Esophagus squamous epithelium (tissue), 5 donors: ENCODE measurements at places on chromosomes 5 and 9.

- H3K27me3 ChIP-seq = no peaks in the 10 kb centered on the region
- no peak for DNase-seq
- H3K4me1 ChIP-seq = no peaks in the 10 kb centered on the region
- no peak overlapping the region for H3K4me3 ChIP-seq
- H3K36me3 ChIP-seq = no peaks in the 10 kb centered on the region
Measured at GRCh38 chr9:34558919-34559623, 30.5 kb downstream of the CNTFR start.

DNA sequence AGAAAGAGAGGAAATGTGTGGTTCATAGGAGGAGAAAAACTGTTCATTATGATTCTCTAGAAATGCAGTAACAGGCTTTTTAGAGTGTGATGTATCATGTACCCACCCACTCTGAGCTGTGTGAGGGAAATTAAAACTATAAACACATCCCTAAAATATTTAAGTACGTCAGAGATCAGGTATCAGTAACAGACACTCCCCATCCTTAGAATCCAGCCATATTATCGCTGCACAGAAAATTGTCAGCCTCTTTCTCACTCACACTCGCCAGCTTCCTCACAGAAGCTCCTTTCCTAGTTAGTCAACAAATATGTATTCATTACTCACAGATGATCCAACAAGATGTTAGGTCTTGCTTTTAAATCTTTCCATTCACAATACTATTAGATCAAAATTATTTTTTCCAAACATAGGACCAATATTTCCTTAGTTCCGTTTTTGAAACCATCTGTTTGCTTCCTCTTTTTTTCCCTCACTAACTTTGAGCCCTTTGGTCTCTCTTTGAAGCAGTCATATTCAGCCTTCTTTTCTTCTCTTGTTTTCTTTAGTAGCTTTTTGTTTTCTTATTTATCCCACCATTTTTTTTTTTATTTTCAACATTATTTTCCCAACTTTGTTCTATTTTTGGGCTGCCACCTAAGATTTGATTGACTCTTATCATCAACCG is 13.6 kb upstream of the MAST4 start:
- H3K36me3 ChIP-seq = no peaks in the 10 kb centered on the region
- H3K4me3 ChIP-seq = no peak overlapping the region
- peaks cover 4% of the 10 kb centered on the region for H3K27me3 ChIP-seq
- H3K4me1 ChIP-seq = no peaks in the 10 kb centered on the region
- no peak for DNase-seq

GRCh38 chr5:11704916-11705315 is 199.3 kb downstream of the CTNND2 start:
- H3K27ac ChIP-seq = no peak overlapping the region
- H3K36me3 ChIP-seq = no peaks in the 10 kb centered on the region
- no peak for DNase-seq

- H3K27ac ChIP-seq = peak overlapping the region; percentile 80
- no peak for DNase-seq
- H3K27me3 ChIP-seq = no peaks in the 10 kb centered on the region
- peaks cover 34% of the 10 kb centered on the region for H3K4me1 ChIP-seq
- H3K36me3 ChIP-seq = no peaks in the 10 kb centered on the region
Measured at GRCh38 chr5:65480306-65480865, 1.3 kb downstream of the ADAMTS6 start.

DNA sequence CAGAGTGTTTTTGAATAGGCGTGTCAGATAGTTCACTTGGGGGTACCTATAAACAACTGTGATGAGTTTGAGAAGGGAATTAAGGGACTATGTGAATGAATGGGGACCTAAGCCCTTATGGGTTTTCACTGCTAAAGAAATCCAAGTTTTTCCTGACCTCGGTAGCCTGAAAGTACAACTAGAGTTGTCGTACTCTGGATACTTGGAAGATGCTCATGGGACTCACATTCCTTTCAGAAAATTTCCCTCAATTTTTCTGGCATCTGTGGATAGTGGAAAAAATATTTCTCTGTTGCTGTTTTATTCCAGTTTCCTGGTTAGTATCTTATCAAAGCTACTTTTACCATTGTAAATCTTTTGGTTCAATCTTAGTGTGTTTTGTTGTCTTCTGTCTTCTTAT is 1112.3 kb upstream of the SEMA6A start:
- H3K27me3 ChIP-seq = no peaks in the 10 kb centered on the region
- H3K27ac ChIP-seq = no peak overlapping the region
- H3K4me3 ChIP-seq = no peak overlapping the region
- H3K4me1 ChIP-seq = no peaks in the 10 kb centered on the region
- H3K36me3 ChIP-seq = no peaks in the 10 kb centered on the region

- no peaks in the 10 kb centered on the region for H3K27me3 ChIP-seq
- H3K4me3 ChIP-seq = no peak overlapping the region
- no peak for DNase-seq
- H3K36me3 ChIP-seq = no peaks in the 10 kb centered on the region
Measured at GRCh38 chr5:90932052-90932699, 373.6 kb downstream of the ADGRV1 start.

DNA sequence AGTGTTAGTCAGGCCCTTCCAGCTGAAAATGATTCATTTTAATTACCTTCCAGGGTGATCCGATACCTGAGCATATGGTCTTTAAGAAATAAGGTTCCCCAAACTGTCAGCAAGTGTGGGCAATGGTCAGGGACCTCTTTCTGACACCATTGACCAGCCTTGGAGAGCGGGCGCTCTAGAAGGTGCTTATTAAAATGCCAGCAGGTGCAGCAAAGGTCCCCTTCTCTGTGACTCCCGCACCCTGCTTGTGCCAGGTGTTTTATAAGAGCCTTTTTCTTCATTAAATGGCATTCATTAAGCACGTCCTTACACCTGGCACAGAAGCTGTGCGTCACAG is 85.3 kb downstream of the MVB12B start:
- H3K36me3 ChIP-seq = no peaks in the 10 kb centered on the region
- DNase-seq = no peak

DNA sequence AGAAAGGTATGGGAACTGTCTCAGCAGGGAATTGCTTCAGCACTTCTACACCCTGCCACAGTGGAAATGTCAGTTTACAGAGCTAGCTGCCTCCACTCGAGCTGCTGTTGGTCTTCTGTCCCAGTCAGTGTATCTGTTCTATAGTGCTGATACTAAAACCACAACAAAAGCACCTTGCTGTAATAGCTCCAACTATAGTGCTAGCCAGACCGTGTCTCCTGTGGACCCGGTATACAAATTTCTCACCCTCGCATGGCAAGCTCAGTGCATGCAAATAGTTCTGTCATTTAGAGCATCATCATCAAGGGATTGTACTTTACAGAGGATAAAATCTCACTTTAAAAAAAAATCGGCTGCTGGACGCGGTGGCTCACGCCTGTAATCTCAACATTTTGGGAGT is 51.5 kb upstream of the IQGAP2 start:
- no peak overlapping the region for H3K27ac ChIP-seq
- no peak overlapping the region for H3K4me3 ChIP-seq
- H3K36me3 ChIP-seq = no peaks in the 10 kb centered on the region
- DNase-seq = no peak
- H3K27me3 ChIP-seq = no peaks in the 10 kb centered on the region

- no peak for DNase-seq
- no peaks in the 10 kb centered on the region for H3K36me3 ChIP-seq
- H3K27me3 ChIP-seq = no peaks in the 10 kb centered on the region
Measured at GRCh38 chr9:15132091-15132490, 174.9 kb downstream of the TTC39B start.
